HAP-1 (cell line): ENCODE measurements at places on chromosomes 7 and 10.
A peak's percentile ranks its signal among the peaks of the same experiment; 100 is the strongest.

DNA sequence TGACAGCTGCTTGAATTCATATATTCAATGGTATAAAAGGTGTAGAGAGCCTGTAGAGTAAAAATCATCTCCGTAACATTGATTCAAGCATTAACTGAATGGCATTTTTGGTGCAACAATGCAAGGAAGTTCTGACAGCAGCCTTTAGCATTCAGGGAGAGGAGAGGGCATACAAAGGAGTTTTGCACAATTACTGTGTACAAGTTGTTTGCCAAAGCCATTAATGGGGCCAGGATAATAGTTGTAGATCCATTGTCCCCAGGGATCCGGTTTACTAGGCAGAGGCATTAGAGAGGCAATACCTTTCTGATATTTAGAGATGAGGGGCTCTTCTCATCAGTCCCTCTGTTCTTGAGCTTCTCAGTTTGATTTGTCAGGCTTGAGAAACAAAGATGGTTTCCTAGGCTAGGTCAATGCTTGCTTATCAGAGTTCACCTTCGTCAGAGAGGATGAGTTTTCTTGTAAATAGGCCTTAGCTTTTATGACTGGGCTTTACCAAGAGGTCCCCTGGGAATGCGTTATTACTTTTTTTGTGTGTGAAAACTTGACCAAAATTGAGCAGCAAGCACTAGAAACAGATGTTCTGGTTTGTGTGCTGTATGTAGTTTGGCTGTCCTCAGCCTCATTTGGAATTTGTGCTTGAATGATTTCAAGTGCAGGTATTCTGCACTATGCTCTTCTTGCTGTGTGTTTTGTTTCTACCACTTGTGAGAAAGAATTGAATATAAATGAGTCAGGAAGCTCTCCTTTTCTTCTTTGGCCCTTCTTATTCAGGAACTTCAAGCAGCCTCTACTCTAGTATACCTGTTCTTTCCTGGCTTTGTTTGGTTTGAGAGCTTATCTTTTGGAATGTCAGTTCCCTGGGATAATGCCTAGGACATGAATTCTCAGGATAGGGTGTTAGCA, 32.0 kb downstream of the SND1 start:
- peak; percentile 55 for DNase-seq

- no peak for DNase-seq
Measured at GRCh38 chr10:104403636-104404035, 50.0 kb downstream of the CFAP58 start.

GRCh38 chr7:158818325-158819213, 10.7 kb downstream of the ESYT2 start:
- peak; percentile 49 for DNase-seq

DNA sequence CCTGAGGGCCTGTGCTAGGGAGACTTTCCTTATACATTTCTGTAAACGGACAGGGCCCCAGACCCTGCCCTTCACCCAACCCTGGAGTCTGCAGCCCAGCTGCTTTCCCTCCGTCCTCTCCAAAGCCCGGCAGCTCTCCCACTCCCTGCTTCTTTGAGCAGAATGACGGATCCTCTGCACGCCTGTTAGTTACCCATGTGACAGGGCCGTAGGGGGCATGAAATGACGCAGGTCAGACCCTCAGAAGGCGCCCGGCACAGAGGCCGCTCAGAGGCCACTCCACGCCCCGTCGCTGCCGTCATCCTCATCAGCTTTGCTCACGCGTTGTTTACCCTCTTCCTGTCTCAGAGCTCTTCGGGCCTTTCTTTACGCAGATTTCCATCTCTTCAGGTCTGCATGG, 60.2 kb upstream of the MKRN1 start:
- DNase-seq: no peak

DNA sequence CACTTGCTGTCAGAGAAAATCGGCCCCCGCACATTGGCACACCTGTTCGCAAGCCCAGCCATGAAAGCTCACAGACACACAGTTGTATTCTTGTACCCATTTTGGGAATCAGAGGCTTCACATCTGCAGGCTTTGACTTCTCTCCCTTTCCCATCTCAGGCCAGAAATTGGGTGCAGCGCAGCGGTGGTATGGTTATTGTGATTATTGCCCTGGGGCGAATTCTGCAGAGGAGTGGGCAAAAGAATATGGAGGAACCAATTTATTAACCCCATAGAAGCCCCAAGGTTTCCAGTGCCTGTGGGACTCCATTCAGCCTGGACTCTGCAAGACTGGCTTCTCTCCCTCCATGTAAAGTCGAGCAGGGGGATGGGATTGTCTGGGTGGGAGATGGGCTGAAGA, 14.0 kb downstream of the TLX1 start:
- DNase-seq: no peak
